HAP-1 (cell line): ENCODE measurements at places on chromosomes 6 and 20.
A peak's percentile ranks its signal among the peaks of the same experiment; 100 is the strongest.

- no peak for DNase-seq
Measured at GRCh38 chr6:164216368-164216767, 801.9 kb downstream of the QKI start.

GRCh38 chr6:132669690-132670291 is 10.8 kb upstream of the TAAR1 start:
- no peak for DNase-seq

DNA sequence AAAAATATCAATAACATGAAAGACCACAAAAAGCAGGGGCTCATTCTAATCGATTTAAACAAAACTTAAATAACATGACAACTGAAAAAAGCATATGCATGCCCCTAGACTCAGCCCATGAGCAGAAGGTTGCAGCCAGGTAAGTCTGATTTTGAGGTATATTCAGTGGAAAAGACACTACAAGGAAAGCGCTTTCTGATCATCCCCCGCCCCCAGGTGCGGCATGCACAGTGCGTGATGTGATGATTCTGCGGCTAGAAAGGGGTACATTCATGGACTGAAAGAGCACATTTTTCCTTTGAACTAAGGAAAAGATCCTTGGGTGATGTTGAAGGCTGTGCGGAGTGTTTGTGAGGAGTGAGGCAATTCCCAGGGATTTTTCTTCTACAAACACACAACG is 16.9 kb upstream of the FOXC1 start:
- no peak for DNase-seq

DNA sequence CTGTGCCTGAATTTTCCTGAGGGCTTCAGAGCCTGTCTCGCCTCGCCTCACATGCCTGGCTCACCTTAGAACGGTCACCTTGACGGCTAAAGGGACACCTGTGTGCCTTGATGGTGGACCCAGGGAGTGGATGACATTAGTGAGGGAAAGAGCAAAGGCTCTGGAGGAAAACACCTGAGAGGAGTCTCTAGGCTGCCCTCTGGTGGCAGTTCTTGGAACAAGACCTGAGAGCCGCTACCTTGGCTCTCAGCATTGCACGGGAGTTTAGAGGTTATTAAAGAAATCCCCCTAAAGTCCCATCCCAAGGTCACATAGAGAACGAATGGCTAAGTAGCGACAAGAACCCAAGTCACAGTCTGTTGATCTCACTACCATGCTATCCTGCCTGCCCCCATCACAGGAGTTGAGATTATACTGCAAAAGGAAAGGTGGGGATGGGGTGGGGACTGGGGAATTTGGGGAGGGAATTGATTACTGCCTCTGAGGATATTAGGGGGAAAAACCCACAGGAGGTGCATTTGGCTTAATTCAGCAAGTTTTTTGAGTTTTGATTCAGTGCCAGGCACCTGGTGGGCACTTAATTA is 7.9 kb upstream of the CDSN start:
- peak; percentile 57 for DNase-seq

GRCh38 chr6:29720863-29721262 is 2.4 kb upstream of the HLA-F start:
- no peak for DNase-seq
